ENCODE measurements at places on chromosomes 11 and 22.

GRCh38 chr11:69934861-69935494, 115.8 kb upstream of the FGF3 start:
- no peak for DNase-seq

DNA sequence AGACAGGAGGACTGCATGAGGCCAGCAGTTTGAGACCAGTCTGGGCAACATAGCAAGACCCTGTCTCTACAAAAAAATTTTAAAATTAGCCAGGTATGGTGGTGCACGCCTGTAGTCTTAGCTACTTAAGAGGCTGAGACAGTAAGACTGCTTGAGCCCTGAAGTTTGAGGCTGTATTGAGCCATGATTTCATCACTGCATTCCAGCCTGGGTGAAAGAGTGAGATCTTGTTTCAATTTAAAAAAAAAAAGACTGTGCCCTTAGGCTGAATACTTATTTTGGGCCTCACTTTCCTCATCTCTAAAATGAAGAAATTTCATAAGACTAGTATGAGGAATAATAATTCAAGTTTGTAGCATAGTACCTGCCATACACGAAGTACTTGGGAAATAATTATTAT, 6.9 kb downstream of the AQP11 start:
- DNase-seq: no peak

- no peak for DNase-seq
Observed at GRCh38 chr11:99325847-99326246, 305.1 kb downstream of the CNTN5 start.

DNA sequence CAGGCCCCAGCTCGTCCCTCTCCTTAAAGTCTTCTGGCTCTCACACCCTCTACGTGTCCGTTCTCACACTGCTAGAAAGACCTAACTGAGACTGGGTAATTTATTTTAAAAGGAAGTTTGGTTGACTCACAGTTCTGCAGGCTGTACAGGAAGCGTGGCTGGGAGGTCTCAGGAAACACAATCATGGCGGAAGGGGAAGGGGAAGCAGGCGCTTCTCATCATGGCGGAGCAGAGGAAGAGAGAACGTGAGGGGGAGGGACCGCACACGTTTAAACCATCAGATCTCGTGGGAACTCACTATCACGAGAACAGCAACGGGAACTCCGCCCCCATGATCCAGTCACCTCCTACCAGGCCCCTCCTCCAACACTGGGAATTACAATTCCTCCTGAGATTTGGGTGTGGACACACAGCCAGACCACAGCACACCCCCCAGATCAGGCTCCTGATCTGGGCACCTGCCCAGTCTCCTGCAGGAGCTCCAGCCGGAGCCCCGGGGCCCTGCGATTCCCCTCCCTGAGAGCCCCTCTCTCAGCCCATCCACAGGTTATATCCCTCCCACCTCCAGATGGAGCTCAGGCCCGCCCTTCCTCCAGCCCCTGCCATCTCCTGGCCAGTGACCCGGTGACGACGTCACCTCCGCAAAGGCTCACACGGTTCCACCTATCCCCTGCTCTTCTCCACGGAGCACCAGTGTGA, 170.2 kb downstream of the BRD1 start:
- DNase-seq: no peak

DNA sequence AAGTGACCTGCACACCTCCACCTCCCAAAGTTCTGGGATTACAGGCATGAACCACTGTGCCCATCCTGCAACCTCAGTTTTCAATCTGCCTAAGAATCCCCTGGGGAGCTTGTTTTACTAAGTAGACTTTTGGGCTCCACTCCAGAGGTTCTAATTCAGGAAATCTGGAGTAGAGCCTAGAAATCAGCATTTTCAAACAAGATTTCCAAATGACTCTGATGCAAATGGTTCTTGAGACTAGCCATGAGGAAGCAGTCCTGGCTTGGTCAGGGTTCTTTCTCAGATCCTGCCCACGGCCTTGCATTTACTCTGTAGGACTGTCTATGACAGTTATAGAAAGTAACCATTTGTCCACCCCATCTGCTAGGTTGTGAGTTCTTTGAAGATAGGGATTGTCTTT, 1.6 kb upstream of the KCNE3 start:
- DNase-seq: no peak

DNA sequence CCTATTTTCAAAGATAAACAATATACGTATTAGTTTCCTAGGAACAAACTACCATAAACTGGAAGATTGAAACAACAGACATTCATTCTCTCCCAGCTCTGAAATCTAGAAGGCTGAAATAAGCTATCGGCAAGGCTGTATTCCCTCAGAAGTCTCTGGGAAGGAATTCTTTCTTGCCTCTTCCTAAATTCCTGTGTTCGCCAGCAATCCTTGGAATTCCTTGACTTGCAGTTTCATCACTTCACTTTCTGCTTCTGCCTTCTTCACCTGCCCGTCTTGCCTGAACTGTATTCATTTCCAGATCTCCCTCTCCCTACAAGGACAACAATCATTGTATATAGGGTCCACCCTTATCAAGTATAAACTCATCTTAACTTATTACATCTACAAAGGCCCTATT, 17.7 kb upstream of the PRDM10 start:
- DNase-seq: peak; percentile 59

GRCh38 chr11:72705442-72706365, 31.5 kb upstream of the PDE2A start:
- DNase-seq: no peak

DNA sequence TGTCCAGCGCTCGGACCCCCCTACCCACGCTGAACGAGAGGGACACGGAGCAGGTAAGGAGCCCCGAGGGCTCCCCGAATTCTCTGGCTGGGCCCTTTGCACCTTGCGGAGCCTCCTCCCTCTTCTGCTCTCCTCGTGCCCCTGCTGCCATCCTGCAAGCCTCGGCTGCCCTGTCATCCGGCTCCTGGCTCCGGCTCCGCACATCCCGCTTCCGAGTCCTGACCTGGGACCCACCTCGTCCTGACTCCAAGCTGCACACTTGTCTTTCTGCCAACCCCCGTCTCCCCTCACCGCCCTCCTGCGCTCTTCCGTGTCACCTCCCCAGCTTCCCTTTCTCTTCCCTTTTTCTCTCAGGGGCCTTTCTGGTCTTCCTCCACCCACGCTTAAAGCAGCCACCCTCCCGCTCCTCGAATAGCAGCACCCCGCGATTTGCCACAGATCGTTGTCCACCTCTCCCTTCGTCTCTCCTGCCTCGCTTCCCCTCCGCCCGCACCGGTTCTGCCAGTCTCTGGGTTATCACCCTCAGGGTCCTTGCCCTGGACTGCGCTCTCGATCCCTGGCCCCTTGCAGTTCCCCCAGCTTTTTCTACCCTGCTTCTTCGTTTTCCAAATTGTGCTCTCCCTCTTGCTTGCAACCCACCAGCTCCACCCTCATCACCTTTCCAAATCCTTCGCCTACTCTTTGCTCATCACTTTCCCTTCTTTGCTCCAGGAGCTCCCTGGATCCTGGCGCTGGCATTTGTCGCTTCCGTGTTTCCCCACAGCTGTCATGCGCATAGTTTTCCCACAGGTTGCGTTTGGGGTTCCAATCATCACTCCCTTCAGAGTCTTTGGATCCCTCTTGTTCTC, 822 bp downstream of the MARK2 start:
- DNase-seq: peak; percentile 46

GRCh38 chr11:94880216-94880615, 93.1 kb downstream of the CWC15 start:
- DNase-seq: no peak

DNA sequence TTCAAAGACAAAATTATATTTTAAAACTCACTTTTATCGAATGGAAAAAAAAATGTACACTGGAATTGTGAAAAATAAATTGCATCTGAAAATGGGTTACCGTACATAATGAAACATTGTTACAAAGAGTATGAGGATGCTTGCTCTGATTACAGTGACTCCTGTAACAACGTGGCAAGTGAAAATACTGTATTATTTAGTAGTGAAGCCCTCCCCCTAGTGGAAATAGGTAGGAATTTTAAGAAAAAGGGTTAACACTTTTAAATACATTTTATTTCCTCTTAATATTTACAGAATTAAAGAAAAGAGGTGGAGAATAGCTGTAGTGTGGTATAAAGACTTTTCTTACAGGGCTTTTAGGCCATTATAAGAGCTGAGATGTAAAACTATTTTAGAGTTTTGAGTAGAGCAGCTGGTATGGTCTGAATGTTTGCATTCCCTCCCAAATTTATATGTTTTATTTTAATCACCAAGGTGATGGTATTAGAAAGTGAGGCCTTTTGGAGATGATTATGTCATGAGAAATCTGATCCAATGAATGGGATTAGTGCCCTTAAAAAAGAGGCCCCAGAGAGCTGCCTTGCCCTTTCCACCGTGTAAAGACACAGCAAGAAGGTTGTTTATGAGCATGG, 25.2 kb downstream of the FAM76B start:
- peak; percentile 77 for DNase-seq

DNA sequence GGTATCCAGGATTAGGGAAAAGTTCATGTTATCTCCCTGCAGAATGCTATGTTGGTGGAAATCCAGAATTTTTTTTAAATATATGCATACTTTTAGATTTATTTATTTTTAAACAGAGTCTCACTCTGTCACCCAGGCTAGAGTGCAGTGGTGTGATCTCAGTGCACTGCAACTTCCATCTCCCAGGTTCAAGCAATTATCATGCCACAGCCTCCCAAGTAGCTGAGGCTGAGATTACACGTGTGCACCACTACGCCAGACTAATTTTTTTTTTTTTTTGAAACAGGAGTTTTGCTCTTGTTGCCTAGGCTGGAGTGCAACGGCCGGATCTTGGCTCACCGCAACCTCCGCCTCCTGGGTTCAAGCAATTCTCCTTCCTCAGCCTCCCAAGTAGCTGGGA, 2.6 kb downstream of the PACSIN2 start:
- no peak for DNase-seq

DNA sequence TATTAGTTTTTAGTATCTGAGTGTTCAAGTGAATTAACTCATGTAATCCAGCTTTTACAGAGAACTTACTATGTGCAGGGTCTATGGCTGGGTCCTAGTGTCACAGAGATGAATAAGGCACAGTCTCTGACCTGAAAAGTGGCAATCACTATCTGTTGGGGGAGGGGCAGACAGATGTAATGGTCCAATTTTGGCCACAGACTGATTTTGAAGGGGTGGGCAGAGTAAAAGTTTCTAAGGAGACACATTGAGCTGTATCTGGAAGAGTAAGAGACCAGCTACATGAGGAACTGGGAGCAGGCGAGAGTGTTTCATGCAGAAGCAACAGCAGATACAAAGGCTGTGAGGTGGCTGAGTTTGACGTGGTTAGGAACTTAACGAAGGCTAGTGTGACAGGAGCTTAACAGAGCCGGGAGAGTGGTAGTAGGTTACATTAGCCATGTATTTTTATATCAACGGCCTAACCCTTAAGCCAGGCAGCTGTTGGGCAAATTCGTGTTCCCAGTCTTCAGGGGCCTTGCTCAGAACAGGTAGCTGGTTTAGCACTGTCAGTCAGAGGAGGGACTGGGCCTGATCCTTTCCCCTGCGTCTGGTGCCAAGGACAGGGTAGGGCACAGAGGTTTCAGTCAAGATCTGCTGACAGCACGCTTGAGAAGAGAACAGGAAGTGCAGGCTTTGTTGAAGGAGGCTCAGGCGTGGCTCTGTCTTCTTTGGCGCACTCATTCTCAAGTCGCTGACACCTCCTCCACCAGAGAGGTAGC, 1.4 kb upstream of the STIM1 start:
- no peak for DNase-seq

- no peak for DNase-seq
Observed at GRCh38 chr11:17014321-17014832, at the start of gene PLEKHA7. Gene PLEKHA7, minus strand, starts transcription at chr11:17014414. Its CDS starts 13 bp downstream, at chr11:17014401.

GRCh38 chr11:74196781-74197486, 25.8 kb downstream of the PPME1 start:
- DNase-seq: no peak

DNA sequence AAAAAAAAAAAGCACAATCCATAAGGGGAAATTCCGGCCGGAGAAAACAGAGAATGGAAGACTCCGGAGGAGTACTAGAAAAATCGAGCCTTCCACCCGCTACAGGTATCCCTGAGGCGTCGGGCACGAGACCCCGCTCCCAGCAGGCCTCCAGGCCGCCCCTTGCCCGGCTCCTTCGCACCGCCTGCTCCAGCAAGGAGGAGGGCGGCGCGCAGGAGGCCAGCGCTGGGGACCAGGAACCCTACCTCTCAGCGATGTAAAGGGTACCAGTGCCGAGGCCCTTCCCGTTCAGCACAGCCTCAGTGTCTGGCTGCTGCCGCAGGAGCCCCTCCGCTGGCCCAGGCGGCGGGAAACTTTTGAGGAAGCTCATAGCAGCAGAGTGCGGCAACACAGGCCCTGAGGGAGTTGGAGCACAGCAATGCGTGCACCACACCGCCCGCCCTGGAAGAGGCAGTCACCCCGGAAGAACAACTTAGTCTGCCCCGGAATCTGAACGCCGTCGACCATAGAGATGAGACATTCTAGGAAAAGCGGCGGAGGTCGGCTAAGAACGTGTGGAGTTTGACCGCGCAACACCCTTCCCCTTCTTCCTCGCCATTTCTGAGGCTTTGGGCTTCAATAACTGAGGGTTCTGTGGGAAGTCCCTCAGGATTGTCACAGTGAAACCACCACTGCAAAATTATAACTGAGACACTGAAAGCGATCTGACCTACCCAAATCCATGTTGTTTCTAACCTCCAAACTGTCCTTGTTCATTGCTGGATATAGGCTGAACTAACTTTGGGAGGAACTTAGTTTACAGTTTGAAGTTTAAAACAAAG, at the start of gene CLNS1A:
Gene CLNS1A, minus strand, starts transcription at position 450 of the 821 bp plus-strand sequence. Its CDS starts 80 bp downstream, at position 370.
- peak; percentile 93 for DNase-seq

DNA sequence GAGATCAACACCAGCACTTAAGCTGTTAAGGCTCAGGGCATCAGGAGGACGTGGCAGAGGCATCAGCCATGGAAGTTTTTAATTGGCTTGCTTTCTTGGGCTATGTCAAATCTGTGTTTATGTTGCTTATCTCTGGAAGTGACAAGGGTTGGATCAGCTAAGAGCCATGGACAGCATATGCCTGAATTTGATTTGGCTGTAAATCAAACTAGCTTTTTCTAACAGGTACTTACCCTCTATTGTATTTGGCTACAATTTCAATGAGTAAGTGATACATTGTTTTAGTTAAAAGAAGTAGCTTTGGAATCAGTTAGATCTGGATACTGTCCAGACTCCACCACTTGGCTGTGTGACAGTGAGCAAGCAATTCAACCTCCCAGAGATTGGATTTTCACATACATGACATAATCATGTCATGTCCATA, 936.6 kb downstream of the OPCML start:
- peak; percentile 23 for DNase-seq

GRCh38 chr11:46755962-46756361, 36.9 kb downstream of the F2 start:
- DNase-seq: peak; percentile 8

Measured in cardiac muscle cell (in vitro differentiated cells and primary cell).